Muscle of back (tissue), 13 donors: ENCODE measurements at places on chromosomes 6 and 20. TPM values are rescaled to one million over a fixed set of nuclear protein-coding genes. Genes with fewer than 3 reads are reported as not detected.

Gene CCM2L
- 5.1 TPM for polyA plus RNA-seq

- DNase-seq: peak; percentile 80
These were observed 49.9 kb upstream of the TMEM30A start for GRCh38 chr6:75334266-75335040.

- no peak for DNase-seq
These were observed 87.6 kb downstream of the KCNQ5 start for GRCh38 chr6:72709431-72709830.

DNA sequence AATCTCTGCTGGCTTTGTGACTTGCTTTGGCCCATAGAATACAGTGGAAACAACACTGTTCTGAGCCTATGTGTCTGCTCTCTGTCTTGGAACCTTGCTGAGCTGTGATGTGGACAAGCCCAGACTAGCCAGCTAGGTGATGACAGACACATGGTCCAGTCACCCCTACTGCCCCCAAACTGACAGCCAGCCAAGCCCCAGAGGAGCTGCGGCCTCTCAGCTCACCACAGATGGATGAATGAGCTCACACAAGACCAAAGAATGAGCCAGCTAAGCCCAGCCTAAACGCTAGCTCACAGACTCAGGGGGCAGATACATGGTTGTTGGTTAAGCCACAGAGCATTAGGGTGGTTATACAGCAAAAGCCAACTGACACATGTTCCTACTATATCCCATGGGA is 4.1 kb downstream of the AARS2 start:
- DNase-seq: no peak

GRCh38 chr6:32796848-32797776 is 19.7 kb downstream of the HLA-DOB start:
- peak; percentile 78 for DNase-seq

DNA sequence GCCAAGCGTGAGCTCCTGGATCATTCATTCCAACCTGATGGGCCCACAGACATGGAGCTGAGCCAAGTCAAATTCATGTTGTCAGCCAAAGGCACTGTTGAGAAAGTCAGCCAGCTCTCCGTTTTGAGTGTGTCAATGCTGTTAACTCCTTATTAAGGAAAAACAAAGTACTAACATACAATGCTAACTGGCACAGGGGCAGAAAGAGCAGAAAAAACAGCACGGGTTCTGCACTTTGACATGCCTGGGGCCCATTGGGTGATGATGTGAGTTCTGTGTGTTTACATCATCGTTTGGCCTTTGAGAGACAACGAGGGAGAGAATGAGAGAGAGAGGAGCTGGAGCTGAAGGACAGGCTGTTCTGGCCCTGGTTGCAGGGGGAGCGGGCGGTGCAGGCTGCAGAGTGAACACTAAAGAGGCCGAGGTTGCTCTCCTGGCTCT is 85.9 kb downstream of the SMOC2 start:
- DNase-seq: no peak

GRCh38 chr6:98686008-98686601 is 148.3 kb upstream of the POU3F2 start:
- DNase-seq: no peak

GRCh38 chr20:58251979-58252591 is 23.6 kb upstream of the ANKRD60 start:
- peak; percentile 59 for DNase-seq
